PC-9 (cell line): ENCODE measurements at places on chromosomes 4 and X. TPM values are rescaled to one million over a fixed set of nuclear protein-coding genes. Genes with fewer than 3 reads are reported as not detected.

GRCh38 chrX:17732138-17732783, 5.0 kb upstream of the SCML1 start:
- H3K36me3 ChIP-seq, result no peaks in the 10 kb centered on the region
- no peak for DNase-seq
- H3K27ac ChIP-seq, result no peak overlapping the region

CXXC4 gene
- total RNA-seq, result 0.76 and 0.80 TPM in 2 replicates

- no peaks in the 10 kb centered on the region for H3K27me3 ChIP-seq
- H3K4me3 ChIP-seq, result no peak overlapping the region
- peaks cover 6% of the 10 kb centered on the region; the same call in 1 of the 2 replicates for H3K4me1 ChIP-seq
- peak; percentile 31 for DNase-seq
- H3K27ac ChIP-seq, result no peak overlapping the region
Observed at GRCh38 chr4:34046580-34046979, 2197.7 kb downstream of the ARAP2 start.

DNA sequence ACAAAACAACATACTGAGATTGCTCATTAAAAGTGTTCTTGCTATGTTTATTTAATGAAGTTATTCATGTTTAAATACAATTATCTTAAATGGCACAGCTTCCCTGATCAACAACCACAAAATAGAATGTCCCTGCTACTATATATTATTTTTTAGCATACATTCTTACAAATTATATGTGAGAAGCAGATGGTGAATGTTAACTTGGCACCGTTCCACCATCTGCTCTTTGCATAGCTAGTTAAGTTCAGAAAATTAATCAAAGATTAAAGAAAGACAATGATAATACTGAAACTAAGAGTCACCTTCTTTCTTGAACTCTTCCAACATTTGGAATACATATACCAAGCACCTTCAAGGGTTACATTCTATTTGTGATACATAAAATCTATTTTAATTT, 94.2 kb downstream of the PPP3CA start:
- no peaks in the 10 kb centered on the region for H3K4me1 ChIP-seq
- DNase-seq, result no peak
- no peaks in the 10 kb centered on the region for H3K36me3 ChIP-seq
- H3K4me3 ChIP-seq, result no peak overlapping the region

- H3K36me3 ChIP-seq, result no peaks in the 10 kb centered on the region
- no peak for DNase-seq
- no peak within 1 kb of the TSS for H3K4me3 ChIP-seq
Observed at GRCh38 chrX:109624641-109625616, at the start of gene KCNE5. Gene KCNE5 (minus strand): TSS chrX:109625172. CDS start chrX:109625020, 152 bp downstream.

DNA sequence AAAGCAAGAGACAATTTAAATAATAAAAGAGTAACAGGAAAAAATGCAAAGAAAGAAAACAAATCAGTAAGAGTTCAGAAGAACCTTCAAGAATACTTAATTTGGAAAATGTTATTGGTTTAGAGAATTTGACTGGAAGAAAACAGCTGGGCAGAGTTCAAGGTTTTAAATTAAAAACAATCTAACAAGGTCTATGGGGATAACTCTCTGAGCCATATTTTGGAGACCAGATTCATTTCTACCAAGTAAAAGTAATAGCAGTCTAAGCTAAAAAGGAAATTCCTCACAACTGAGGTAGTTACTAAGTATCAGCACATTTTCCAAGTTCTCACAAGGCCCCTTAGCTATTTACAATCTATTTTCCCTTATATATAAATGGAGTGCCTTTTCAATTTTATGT, 82.4 kb upstream of the TFDP3 start:
- DNase-seq, result no peak
- H3K4me3 ChIP-seq, result no peak overlapping the region
- no peak overlapping the region for H3K27ac ChIP-seq
- no peaks in the 10 kb centered on the region for H3K4me1 ChIP-seq
- no peaks in the 10 kb centered on the region for H3K36me3 ChIP-seq
